Urinary bladder (tissue), 4 donors: ENCODE measurements at places on chromosomes 2 and 18. TPM values are rescaled to one million over a fixed set of nuclear protein-coding genes. Genes with fewer than 3 reads are reported as not detected.

HAAO gene
- total RNA-seq, result 10.6 TPM

HOXD1 gene
- 0.90 TPM for total RNA-seq

TLX2 gene
- total RNA-seq, result 0.63 TPM

MOGAT1 gene
- total RNA-seq, result not detected

CIAO1 gene
- total RNA-seq, result 52.4 TPM

IL1RL2 gene
- 0.90 TPM for total RNA-seq

VWA3B gene
- total RNA-seq, result 0.48 TPM

PELI1 gene
- total RNA-seq, result 43.4 TPM

TNFRSF11A gene
- total RNA-seq, result 11.1 TPM

ST8SIA5 gene
- total RNA-seq, result 0.95 TPM

C18orf54 gene
- total RNA-seq, result 17.3 TPM

TCF23 gene
- 0.85 TPM for total RNA-seq

RPRM gene
- 5.6 TPM for total RNA-seq

SMAD7 gene
- 25.6 TPM for total RNA-seq

CFAP65 gene
- total RNA-seq, result not detected

DSC2 gene
- total RNA-seq, result 7.1 TPM

CAPN14 gene
- total RNA-seq, result 0.42 TPM

G6PC2 gene
- not detected for total RNA-seq

IRS1 gene
- 28.5 TPM for total RNA-seq

MARCO gene
- total RNA-seq, result 0.42 TPM
